Right ventricle myocardium inferior (tissue), 1 donor: ENCODE measurements at places on chromosomes 2 and 18. TPM values are rescaled to one million over a fixed set of nuclear protein-coding genes. Genes with fewer than 3 reads are reported as not detected.

GRCh38 chr2:46519265-46519664 is 39.9 kb downstream of the TMEM247 start:
- no peak for DNase-seq

DNA sequence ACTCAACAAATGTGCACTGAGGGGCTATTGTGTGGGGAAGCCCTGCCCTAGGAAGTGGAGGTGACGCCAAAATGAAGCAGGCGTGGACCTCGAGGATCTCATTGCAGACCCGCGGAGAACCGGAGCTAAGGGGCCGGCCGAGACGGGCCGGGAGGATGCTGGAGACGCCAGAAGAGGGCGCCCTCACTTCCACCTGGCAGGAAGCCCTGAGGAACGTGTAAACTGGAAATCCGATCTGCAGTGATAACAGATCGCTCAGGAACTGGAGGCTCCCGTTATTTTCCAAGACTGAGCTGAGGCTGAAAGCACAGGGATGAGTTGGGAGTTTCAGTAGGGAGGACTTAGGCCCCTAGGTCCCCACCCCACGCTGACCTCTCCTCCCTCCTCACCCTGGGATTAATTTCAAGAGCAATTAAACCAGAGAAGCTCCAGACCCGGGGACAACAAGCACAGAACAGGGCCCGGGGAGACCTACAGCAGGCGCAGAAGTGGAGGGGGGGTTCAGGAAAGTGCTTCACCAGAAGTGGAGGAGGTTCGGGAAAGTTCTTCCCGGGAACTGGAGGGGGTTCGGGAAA is 7.7 kb upstream of the COL6A3 start:
- DNase-seq = peak; percentile 80

- DNase-seq = no peak
These were observed 97.0 kb downstream of the XRCC5 start for GRCh38 chr2:216206041-216206703.

DNA sequence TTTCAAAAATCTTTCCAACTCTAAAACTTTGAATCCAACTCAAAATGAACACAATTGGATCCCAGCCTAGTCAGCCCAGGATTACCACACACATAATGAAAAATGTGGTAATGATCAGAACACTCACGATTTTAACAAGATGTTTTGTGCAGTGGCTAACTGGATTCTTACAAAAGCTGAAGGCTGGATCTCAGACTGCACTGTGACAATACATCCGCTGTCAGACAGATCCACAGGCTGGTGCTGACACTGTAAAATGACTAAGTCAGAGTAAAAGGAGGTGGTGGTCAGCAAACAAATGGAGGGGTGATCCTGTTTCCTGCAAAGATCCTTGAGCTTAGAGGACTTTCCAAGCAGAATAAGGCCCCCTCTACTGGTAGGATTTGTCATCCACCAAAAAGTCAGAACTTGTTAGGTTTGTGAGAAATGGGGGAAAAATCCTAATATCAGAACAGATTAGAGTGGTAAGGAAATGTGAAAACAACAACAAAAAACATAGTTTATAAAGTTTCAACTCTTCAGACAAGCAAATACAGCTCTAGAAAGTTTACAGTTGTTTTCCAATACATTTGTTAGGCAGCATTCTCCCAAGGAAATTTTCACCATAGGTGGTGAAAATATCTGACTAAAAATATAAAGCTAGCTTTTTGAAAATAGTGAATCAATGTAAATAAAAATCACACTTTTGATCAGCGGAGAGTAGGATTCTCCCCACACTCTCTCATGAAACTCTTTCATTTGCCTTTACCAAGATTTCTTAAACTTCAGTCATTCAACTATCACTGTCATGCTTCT is 211.9 kb downstream of the AGPS start:
- DNase-seq = no peak

NFATC1 gene
- total RNA-seq = 18.5 TPM

DNA sequence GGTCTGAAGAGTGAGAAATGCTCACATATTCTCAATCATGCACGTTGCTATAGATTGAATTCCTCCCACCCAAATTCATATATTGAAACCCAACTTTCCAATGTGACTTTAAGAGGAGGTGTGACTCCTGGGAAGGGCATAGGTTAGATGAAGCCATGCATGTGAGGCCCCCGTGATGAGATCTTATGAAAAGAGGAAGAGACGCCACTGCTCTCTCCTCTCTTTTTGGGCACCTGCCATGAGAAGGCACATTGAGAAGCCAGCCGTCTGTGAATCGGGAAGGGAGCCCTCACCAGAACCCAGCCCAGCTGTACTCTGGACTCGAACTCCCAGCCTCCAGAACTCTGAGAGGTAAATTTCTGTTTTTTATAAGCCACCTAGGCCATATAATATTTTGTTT is 842.6 kb upstream of the SALL3 start:
- DNase-seq = no peak
